ENCODE measurements at places on chromosomes 7 and 10. TPM values are rescaled to one million over a fixed set of nuclear protein-coding genes. Genes with fewer than 3 reads are reported as not detected.

GRCh38 chr10:124305131-124305530, 113.6 kb downstream of the OAT start:
- DNase-seq: no peak

GRCh38 chr7:2090526-2091520, 141.9 kb downstream of the MAD1L1 start:
- no peak for DNase-seq

The FMC1 gene
- 41.8 TPM for total RNA-seq

DNA sequence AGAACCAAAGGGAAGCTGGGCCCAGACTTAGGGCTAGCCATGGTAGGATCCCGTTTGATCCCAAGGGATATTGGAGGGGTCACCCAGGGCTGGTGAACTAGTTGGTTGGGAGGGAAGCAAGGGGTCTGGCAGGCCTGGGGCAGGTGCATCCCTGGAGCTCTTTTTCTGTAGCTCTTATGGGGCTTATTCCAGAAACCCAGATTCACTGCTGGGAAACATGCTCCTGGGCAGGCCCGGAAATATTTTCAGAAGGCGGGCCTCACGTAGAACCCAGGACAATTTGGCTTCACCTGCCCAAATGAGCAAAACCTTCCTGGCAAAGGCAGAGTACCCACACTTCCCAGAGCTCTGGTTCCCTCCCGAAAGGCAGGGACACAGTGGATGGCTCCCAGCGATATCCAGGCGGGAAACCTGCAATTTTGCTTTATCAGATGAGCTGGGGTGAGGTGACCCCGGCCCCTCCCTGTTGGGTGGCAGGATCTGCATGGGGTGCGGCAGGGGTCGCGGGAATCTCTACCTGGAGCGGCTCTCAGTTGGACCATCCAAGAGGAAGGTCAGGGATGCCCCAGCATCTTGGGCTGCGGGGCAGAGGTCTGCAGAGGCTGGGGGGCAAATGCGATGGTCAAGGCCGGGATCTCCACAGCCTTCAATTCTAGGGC, 533.9 kb downstream of the TCERG1L start:
- no peak for DNase-seq

GRCh38 chr10:24642921-24643678, 80.6 kb downstream of the ARHGAP21 start:
- DNase-seq: no peak

DNA sequence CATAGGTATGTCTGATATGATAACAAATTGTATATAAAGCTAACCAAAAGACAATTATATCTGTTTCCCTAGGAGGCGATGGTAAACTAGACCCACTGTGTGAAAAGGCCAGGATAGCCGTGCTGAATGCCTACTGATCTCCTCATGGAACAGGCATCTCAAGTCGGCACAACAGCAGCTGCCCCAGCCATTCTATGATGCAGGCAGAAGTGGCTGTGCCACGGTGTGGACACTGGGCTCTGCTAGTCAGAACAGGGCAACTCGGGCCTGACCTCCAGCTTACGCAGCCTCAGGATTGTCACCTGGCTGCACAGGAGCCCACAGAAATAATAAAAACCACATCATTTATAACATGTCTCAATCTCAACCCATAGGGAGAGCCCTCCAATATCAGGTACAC, 15.0 kb downstream of the C10orf53 start:
- no peak for DNase-seq

DNA sequence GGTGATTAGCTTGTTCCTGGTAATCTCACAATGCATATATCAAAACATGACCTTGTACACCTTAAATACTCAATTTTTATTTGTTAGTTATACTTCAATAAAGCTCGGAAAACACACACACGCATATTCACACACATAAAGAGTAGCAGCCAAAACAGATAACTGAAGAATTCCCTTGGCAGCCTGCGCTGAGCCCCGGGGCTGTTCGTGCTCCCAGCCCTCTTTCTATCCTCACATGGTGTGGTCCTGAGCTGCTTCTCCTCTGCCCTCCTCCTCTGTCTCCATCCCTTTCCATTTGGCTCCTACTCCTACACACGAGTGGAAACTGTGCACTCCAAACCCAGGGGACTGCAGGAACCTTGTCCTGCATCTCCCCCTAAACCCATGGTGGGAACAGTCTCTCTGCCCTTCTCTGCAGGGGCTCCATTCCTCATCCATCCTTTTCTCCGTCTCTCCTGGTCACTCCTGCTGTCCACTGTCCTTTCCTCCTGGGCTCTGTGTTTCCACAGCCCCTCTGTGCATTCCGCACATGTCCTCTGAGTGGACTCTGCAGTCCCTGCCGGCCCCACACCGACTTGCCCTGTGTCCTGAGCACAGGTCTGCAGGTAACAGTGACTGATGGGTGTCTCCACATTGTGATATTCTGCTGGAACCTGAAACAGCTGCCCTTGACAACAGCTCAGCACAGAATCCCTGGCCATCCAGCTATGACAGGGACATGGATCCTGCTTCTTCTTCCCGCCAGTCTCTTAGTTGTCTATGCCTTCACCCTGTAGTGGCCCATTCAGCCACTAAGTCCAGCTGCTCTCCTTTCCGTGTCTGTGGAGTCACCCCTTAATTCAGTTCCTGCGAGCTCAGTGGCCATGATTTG, 216.8 kb upstream of the ZNF32 start:
- DNase-seq: peak; percentile 65

GRCh38 chr7:126957443-126957842, 295.3 kb downstream of the GRM8 start:
- no peak for DNase-seq

The COL1A2 gene
- total RNA-seq: 96.6 TPM

DNA sequence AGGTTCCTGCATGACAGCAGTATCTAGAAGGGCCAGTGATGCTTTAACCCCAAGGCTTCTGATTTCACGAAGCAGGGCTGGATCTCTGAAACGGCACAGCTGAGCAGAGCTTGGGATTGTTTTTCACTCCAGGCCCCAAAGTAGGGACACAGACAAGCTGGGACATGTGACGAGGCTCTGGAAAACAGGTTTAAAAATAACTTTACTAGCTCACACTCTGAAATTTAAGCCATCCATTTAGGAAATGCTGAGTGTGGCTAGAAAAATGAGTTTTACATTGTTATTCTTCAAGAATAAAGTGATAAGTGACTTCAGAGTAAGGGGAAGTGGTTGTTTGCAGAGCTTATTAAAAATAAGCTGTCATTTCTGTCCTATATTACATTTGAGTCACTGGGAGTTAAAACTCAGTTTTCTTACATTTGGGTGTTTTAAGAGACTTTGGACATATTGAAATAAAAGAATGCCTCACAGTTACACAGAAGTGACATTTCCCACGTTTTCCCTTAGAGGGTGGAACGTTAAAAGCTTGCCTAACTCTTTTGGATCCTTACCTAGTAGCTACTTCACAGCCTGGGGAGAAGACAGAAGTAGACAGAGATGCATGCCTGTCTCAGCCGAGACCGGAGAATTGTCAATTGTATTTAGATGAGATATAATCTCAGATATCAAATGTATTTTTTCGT, 107.8 kb downstream of the GALNT17 start:
- no peak for DNase-seq

Data from Right ventricle myocardium inferior (tissue), 1 donor.